NCI-H146 (cell line): ENCODE measurements at places on chromosomes 4 and X.

GRCh38 chr4:41795796-41796385 lies 47.4 kb upstream of the PHOX2B start:
- DNase-seq = no peak

DNA sequence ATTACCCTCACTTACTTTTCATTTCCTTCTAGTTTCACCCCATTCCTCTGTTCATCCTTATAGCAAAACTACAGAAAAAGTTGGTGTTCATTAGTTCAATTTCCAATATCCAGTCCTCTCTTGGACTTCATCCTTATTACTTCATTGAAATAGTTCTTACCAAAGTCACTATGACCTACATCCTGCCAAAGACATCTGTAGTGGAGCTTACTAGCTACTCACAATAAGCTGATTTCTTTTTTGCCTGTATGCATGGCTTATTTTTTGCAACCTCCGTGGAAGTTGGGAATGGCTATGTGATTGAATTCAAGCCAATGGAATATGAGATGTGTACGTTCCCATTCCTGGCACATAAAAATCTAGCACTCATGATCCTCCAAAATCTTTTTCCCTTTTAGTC lies 4.6 kb upstream of the CDKL2 start:
- no peak for DNase-seq

- DNase-seq = no peak
These were observed 167.5 kb upstream of the FRMPD4 start for GRCh38 chrX:11970578-11971359.

DNA sequence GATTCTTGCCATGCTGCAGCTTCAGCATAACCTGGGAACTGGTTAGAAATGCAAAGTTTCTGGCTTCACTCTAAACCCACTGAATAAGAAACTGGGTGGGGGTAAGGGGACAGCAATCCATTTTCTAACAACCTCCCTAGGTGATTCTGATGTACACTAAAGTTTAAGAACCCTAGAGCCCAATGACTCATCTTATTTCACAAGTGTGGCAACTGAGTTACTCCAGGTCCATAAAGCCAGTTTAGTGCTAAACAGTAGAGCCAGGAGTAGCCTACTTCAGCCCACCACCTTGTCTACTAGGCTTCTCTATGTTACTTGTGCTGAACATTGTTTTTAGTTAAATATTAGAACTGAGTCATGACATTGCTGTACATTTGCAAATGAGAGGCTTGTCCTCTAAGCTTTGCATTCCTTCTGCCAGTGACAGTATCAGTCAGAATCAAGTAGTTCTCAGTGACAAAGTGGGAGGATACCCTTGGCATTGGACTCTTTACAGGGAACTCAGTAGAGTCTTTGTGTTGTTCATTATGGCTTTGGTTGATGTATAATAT lies 518.0 kb downstream of the RPA4 start:
- no peak for DNase-seq

- DNase-seq = no peak
These were observed 202.7 kb downstream of the GBA3 start for GRCh38 chr4:22895482-22895881.

DNA sequence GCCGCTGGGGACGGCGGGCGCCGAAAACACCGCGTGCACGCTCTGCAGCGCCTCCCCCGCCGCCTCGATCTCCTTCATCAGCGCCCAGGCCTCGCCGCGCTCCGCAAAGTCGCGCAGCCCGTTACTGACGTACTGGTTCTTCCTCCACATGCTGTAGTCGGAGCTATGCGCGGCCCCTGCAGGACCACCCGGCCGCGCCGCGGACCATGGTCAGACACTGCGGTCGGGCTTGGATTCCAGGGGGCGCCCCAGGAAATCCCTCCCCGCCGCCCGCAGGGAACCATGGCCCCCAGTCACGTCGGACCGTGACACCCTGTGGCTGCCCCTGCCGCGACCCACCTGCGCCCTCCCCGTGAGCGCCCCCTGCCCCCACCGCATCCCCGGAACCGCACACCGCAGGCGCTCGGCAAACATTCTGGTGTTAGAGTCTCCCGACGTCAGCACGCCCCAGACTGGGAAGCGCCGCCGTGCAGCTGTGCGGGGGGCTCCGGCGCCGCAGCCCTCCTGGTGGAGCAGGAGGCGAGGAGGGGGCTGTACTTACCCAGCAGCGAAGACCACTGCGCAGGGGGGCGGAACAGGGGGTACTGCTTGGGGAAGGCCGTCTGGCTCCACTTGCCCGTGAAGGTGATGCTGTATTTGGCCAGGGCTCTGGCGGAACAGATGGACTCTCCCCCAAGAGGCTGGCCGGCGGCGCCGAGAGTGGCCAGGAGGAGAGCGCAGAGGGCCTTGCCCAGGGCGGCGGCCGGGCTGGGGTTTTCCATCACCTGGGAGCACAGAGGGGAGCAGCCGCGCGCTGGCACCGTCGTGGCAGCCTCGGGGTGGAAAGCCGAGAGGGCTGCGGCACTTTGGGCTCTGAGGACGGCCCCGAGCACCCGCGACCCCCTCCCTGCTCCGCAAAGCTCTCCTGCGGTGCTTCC lies 814 bp downstream of the SPON2 start:
- DNase-seq = peak; percentile 21

- no peak for DNase-seq
These were observed 405.3 kb upstream of the FAT1 start for GRCh38 chr4:187128976-187129375.

GRCh38 chr4:182093431-182093831 lies 149.8 kb upstream of the TENM3 start:
- no peak for DNase-seq

DNA sequence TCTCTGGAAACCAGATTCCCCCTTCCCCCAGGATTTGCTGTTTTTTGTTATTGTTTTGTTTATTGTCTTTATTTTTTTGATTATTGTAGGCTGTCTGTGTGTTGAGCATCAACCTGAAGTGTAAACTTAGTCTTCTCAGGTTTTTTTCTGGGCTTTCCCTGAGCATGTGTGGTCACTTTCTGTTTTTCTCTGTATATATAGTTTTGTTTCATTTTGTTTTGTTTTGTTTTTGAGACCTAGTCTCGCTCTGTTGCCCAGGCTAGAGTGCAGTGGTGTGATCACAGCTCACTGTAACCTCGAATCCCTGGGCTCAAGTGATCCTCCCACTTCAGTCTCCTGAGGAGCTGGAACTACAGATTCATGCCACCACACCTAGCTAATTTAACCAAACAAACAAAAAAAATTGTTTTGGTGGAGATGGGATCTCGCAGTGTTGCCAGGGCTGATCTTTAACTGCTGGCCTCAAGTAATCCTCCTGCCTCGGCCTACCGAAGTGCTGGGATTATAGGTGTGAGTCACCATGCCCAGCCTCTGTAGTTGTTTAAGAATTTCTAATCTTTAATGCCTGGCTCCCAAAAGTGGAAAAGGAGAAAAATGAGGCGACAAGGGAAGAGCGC lies 9.1 kb downstream of the IL13RA1 start:
- no peak for DNase-seq

GRCh38 chr4:73275318-73275654 lies 16.7 kb upstream of the ANKRD17 start:
- DNase-seq = no peak

- no peak for DNase-seq
These were observed 124.3 kb upstream of the STX18 start for GRCh38 chr4:4666187-4666586.

DNA sequence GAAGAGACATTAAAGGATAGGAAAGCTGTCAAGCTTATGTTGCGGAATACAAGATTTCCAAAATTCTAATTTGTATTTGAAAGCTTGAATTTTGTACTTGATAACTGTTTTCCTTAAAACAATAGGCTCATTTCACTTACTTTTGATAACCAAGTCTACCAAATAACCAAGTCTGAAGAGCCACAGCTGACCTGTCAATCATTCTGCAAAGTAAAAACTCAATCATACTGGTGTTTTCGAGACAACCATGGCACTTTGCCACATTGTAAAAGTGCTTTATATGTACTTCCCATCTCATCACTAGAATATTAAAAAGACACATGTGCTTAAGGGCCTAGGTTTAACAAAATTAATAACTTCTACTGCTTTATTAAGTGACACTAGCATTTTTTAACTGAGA lies 47.9 kb downstream of the LEF1 start:
- DNase-seq = no peak

GRCh38 chr4:29224911-29225310 lies 1495.3 kb upstream of the PCDH7 start:
- no peak for DNase-seq

DNA sequence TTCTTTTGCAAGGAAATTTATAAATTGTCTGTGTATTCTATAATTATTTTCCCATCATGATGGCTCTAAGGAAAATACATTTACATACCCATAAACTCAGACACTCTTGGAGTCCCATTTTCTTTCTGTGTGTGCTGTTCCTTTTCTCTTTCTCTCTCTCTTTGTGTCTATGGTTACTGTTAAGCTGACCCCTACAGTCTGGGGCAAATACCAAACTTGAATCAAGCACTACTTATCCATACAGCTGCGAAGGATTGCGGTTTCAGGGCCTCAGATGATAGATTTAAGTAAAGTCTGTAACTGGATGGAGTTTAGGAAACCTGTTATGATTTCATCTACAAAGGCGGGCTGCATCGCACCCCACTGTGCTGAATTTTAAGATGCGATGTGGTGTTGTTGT lies 150.2 kb downstream of the SHROOM3 start:
- DNase-seq = no peak

DNA sequence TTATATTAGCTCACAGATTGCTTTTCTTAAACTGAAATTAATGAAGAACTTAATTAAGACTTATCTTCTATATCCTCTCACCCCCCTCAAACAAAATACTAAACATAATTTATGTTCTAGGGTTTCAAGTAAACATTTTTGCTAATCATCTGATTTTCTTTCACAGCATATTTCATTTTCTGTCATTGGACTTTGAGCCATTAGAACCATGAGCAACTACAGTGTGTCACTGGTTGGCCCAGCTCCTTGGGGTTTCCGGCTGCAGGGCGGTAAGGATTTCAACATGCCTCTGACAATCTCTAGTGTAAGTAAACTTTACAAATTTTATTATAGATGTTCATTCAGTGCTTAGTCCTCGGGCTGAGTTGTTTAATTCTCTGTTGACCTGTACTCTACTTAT lies 3.3 kb downstream of the PDLIM5 start:
- no peak for DNase-seq

- no peak for DNase-seq
These were observed 40.9 kb upstream of the NYX start for GRCh38 chrX:41406201-41406600.
